ENCODE measurements at places on chromosomes 4 and X.

GRCh38 chr4:152572417-152573086 is 36.7 kb upstream of the FBXW7 start:
- no peak for DNase-seq

DNA sequence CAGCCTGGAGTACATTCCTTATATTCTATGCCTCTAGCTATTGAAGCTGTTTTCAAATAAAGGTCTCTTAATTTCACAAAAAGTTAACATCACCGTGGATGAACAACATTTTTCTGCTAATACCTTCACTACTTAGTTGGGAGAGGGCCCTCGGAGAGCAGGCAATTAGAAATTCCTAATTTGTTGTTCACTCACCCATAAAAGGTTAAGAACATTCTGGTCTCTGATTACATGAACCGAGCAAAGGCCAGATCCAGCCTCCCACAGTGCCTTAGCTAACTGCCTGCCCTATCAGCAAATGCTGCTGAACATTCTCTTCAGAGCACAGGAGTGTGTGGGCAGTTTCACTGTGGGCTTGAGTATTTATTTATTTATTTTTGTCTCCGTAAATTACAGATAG is 36.0 kb upstream of the TTC29 start:
- no peak for DNase-seq

DNA sequence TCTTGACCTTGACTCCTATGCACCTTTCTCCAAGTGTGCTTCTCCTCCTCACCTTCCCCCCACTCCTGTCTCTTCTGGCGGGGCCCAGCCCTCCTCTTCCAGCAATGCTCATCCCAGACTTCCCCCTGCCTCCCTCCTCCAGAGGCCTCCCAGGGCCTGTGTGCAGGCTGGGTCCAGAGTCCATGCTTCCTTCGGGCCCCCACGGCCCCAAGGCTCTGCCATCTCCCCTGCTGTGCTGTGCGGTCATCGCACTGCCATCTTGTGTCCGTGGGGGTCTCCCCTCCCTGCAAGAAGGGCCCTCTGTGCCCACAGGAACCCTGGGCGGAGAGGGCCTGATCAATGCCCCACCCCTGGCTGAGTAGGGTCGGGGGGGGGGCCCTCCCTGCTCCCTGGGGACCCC is 27.3 kb downstream of the ATP2B3 start:
- DNase-seq = no peak

GRCh38 chr4:66032571-66032970 is 362.3 kb upstream of the EPHA5 start:
- DNase-seq = no peak

DNA sequence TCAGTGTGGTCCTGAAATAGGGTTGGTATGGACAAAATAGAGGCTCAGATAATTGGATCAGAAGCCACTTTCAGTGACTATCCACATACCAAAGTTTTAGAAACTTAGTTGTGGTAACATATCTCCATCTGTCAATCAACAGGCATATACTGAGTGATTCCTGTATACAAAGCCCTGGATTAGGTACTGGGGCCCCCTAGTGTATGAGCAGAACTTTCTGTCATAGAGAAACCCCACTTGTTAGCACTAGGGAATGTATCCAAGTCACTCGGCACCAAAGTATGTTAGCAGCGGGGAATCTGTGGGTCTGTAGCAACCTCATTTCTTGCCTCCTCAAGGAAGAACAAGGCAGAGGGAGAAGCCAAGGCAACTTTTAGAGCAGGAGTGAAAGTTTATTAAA is 50.7 kb downstream of the MAP7D3 start:
- DNase-seq = no peak
